ENCODE measurements at places on chromosomes 11 and 22.

GRCh38 chr11:68414496-68415221, 45.9 kb upstream of the PPP6R3 start:
- no peak for DNase-seq

DNA sequence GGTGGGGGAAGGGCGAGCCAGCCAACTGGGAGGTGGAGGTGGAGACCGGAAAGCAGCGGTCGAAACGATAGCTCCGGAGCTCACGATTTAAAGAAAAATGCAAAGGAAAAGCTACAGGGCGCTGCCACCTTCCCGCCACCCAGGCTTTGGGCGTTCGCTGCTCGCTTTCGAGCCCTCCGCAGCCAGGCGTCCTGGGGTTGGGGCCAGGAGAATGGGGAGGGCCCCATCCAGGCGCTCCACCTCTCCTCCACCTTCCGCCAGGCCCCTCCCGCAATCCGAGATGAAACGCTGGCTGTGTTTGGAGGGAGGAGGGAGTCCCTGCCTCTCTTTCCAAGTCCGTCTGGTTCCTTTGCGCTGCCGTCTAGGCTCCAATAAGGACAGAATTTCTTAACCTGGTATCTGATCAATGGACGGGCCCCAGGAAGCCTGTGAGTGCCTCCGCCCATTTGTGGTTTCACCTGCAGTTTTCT, 483 bp upstream of the ABTB2 start:
- DNase-seq: no peak

- DNase-seq: no peak
Observed at GRCh38 chr11:85768473-85769146, 42.3 kb downstream of the SYTL2 start.

DNA sequence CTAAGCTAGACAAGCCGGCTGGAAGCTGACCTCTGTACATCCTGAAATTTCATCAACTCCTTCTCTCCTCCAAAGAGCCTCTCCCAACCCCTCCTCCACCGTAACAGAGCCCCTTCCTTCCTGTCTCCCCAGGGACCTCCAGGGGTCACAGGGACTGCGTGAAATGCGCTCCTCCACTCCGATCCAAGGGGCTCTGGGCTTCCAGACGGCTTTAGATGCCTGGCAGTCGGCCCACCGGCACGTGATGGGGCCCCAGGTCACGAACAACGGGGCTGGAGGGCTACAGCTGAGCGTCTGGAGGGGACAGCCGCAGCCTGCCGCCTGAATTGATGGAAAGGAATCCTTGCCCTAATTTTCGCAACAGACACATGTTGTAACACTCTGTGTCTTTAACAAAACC, 264.1 kb downstream of the MN1 start:
- DNase-seq: no peak

DNA sequence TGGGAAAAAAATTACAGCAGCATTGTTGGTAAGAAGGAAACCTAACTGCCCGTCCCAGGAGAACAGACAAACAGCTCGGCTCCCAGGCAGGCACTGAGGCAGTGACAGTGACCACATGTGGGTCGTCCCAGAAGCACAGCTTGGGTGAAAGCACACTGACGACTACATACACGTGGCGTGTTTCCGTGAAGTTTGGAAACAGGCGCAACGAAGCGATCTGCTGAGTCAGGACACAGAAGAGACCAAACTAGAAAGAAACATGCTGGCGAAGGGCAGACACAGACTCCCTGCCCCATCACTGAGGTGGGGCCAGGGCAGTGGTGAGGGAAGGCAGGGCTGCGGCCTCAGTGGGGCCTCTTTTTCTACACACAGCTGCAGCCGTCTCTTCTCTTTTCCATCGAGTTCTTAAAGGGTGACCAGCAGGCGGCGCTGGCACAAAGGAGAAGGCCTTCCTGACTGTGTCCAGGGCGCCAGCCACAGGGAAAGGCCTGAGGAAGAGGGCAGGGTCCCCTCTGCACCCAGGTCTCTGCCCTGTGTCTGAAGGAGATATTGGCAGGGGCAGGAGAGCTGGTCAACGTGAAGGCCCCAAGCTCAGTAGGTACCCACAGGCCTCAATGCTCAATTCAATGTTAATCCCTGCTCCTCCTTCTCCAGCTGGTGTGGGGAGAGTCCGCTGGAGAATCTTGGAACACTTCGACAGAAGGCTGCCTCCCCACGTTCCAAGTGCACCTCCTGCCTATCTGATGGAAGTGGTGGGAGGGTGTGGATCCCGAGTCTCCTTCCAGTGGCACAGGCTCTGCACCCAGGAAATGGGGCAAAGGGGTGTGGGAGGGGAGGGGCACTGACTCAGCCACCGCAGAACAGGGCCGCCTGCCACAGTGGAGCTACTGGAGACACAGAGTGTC, 19.9 kb downstream of the CARS1 start:
- peak; percentile 70 for DNase-seq

GRCh38 chr22:20186183-20186870, 35.5 kb upstream of the CCDC188 start:
- no peak for DNase-seq

DNA sequence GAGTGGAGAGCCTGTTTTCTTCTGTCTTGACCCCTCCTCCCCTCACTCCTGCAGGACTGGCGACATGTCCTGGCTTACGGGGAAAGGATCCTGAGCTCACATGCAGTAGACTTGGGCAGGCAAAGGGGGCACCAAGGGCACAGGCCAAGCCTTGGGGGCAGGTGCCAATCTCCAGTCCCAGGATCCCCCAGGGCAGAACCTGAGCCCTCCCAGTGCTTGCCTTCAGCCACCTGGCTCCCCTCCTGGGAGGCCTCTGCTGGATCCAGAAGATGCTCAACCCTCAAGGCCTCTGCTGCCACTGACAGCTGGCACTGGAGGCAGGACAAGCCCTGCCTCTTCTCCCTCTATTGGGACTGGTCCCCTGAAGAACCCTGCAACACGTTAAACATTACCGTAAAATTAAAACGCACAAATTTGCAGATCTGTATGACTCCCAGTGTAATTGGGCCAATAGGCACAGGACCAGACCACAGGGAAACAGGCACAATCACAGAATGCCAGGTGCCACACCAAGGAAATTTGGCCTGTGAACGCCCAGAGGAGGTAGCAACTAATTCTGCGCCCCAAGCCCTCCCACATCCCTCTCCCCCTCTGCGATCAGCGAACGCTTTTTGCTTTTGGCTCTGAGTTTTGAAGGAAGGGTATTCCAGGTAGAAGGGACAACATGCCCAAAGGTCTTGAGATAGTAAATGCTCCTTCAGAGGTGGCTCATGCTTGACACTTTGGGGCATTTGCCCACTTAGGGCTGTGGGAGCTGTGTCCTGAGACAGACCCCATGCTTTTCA, 967 bp upstream of the LZTR1 start:
- no peak for DNase-seq
